ENCODE measurements at places on chromosomes 13 and 19. TPM values are rescaled to one million over a fixed set of nuclear protein-coding genes. Genes with fewer than 3 reads are reported as not detected.

DIRAS1 gene
- 9.0 TPM for polyA plus RNA-seq

HIPK4 gene
- 0.23 TPM for polyA plus RNA-seq

TMEM221 gene
- 0.41 TPM for polyA plus RNA-seq

TRPC4 gene
- polyA plus RNA-seq = not detected

NKPD1 gene
- polyA plus RNA-seq = 0.06 TPM

ZGLP1 gene
- 2.1 TPM for polyA plus RNA-seq

RAB20 gene
- 5.2 TPM for polyA plus RNA-seq

ZNF227 gene
- 9.1 TPM for polyA plus RNA-seq

DNA sequence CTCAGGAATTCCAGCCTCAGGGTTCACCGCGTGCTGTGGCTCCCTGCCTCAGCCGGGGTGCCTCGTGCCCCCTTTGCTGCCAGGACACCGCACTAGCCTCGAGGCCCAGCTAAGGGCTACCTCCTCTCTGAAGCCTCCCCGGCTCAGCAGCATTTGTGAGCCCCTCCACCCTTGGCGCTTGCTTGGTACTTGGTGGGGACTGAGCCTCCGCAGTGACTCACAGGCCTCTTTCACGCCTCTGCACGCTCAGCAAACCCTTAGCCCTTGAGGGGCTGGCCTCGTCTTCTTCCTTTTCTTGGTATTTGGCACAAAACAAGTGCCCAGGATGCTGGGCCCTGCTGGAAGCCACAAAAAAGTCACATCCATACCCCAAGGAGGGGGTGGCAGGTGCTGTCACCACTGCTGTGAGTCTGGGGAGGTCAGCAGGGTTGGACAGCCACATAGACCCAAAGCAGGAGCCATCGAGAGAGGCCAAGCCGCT, 85.4 kb upstream of the TM9SF2 start:
- no peak for DNase-seq
- no peaks in the 10 kb centered on the region for H3K4me1 ChIP-seq
- no peaks in the 10 kb centered on the region for H3K27me3 ChIP-seq
- H3K4me3 ChIP-seq = no peak overlapping the region
- no peaks in the 10 kb centered on the region for H3K36me3 ChIP-seq

DNA sequence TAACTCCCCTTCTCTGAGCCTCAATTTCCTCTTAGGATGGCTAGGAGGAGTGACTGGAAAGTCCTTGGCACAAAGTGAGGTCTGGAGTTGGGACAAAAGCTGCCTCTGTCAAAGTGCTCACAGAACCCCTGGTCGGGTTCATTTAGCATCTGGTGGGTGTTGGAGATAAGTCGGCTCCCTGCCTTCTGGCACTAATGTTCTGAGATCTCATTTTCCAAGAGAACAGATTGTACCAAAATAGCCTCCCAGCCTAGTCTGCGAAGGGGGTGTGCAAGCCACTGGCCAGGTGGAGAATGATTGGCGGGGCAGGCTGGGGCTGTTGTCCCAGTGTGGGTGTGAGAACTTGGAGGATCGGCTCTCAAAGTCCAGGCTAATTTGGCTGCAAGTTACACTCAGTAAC, 20.7 kb upstream of the NWD1 start:
- H3K27me3 ChIP-seq = peaks cover 8% of the 10 kb centered on the region
- no peaks in the 10 kb centered on the region for H3K4me1 ChIP-seq

DNA sequence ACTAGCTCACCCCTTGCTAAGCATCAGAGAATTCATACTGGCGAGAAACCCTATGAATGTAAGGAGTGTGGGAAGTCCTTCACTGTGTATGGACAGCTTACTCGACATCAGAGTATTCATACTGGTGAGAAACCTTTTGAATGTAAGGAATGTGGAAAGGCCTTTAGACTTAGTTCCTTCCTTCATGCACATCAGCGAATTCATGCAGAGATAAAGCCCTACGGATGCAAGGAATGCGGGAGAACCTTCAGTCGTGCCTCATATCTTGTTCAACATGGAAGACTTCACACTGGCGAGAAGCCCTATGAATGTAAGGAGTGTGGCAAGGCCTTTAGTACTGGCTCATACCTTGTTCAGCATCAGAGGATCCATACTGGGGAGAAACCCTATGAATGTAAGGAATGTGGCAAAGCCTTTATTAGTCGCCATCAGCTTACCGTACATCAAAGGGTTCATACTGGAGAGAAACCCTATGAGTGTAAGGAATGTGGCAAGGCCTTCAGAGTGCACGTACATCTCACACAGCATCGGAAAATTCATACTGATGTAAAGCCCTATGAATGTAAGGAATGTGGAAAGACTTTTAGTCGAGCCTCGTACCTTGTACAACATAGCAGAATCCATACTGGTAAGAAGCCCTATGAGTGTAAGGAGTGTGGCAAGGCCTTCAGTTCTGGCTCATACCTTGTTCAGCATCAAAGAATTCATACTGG, 17.3 kb downstream of the ZNF30 start:
- no peak for DNase-seq
- H3K36me3 ChIP-seq = peaks cover 43% of the 10 kb centered on the region

GRCh38 chr13:20363603-20364002, 131.5 kb upstream of the GJB6 start:
- H3K36me3 ChIP-seq = no peaks in the 10 kb centered on the region
- H3K27me3 ChIP-seq = peaks cover 12% of the 10 kb centered on the region
- H3K4me3 ChIP-seq = no peak overlapping the region
- DNase-seq = no peak
- 0 out of 2 replicates have a peak overlapping the region, but pooled peaks have one; percentile 17 for H3K27ac ChIP-seq

DNA sequence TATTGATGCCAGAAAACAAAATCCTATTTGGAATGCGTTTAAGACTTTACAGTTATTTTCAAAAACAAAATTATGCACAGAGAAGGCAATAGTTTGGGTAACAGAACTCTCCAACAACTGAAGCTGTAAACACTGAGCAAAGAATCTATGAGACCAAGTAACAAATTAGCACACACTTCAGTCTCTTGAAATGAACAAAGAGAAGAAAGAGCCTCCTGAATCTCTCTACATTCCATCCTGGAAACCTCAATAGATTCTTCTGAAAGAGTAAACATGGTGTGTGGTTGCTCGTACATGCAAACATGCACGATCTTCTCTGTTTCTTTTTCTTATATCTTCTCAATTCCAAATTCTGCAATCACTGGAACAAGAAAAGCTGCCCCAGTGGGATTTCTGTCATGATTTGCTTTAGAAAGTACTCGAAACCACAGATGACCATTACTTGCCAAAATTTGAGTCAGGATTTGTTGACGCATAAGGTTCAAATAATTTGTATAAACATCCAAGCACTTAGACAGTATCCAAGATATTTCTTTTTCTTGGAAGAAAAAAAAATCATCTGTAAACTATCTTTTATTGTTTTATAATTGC, 137.9 kb upstream of the DACH1 start:
- H3K27me3 ChIP-seq = no peaks in the 10 kb centered on the region
- DNase-seq = no peak
- no peak overlapping the region for H3K27ac ChIP-seq
- H3K4me1 ChIP-seq = no peaks in the 10 kb centered on the region
- H3K36me3 ChIP-seq = no peaks in the 10 kb centered on the region

DNA sequence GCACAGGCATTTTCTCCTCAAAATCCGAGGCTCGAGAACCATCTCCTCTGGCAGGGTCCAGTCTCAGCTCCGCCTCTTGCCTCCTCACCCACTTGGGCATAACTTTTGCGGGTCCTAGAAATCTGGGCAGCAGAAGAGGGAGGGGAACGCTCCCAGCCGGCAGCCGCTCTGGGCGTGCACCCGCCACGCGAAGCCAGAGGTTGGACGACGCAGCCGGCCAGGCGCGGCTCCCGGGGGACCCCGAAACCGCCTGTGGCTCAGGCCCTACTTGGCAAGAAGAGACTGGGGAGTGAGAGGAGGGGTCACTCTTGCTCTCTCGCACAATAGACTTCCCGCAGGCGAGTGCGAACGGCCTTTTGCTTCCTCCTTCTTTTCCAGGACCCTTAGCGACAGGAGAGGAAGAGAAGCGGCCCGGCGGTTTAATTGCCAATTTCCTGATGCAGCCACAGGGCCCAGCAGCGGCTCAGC, 6.0 kb upstream of the SOX1 start:
- H3K4me3 ChIP-seq = no peak overlapping the region
- DNase-seq = no peak
- no peaks in the 10 kb centered on the region for H3K4me1 ChIP-seq

DNA sequence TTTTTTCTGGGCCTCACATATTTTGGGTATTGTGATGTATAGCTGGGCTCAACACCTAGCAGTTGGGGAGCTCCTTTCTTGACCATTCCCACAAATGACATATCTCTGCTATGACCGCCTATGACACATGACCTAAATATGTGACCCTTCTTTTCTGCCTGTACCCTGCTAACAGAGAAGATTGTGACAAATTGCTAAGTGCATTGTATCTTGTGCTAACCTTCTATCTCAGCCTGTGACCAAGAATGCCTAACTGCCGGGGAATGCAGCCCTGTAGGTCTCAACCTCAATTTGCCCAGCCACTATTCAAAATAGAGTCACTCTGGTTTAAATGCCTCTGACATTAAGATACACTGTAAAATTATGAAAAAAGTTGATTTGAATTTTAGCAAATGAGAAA, 6.8 kb upstream of the ZNF429 start:
- H3K27me3 ChIP-seq = no peaks in the 10 kb centered on the region
- DNase-seq = no peak
- H3K27ac ChIP-seq = no peak overlapping the region
- H3K36me3 ChIP-seq = no peaks in the 10 kb centered on the region
- no peaks in the 10 kb centered on the region for H3K4me1 ChIP-seq
- H3K4me3 ChIP-seq = no peak overlapping the region

DNA sequence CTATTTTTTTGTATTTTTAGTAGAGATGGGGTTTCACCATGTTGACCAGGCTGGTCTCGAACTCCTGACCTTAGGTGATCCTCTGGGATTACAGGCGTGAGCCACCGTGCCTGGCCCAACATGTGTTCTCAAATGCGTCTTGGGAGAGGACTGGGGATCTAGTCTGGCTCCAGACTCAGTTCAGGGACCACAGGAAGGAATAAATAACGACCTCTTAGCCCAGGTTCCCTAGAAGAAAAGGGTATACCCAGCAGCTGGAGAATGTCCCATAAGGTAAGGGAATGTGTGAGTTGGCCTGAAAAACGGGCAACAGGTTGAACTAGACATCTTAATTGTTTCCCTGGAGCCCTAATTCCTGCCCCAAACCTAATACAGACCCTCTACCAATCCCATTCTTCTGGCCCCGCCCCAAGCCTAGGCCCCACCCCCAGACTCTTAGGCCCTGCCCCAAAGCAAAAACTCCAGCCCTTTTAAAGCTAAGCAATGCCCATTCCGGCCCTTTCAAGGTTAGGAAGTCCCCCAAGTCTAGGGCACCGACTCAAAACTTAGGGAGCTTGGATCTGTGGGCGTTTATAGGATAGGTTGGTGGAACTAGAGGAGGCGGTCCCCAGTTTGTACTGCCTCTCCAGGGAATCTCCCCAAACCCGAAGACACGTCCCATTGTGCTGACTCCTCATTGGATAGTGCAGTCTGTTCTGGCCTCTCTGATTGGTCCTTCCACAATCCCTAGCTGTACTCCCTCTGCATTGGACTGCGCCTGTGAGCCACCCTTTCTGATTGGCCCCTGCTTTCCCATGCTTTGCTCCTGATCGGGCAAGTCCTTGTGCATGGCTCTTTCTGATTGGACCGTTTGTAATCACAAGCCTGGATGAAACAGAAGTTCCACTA, 5.4 kb upstream of the LRFN1 start:
- H3K4me1 ChIP-seq = peaks cover 2% of the 10 kb centered on the region
- H3K36me3 ChIP-seq = no peaks in the 10 kb centered on the region
- no peaks in the 10 kb centered on the region for H3K27me3 ChIP-seq
- peak; percentile 53 for DNase-seq
- H3K27ac ChIP-seq = no peak overlapping the region
- H3K4me3 ChIP-seq = no peak overlapping the region

GRCh38 chr13:33322543-33322809, 36.9 kb upstream of the STARD13 start:
- no peak overlapping the region for H3K4me3 ChIP-seq
- no peak for DNase-seq
- H3K27ac ChIP-seq = no peak overlapping the region
- H3K4me1 ChIP-seq = no peaks in the 10 kb centered on the region
- H3K36me3 ChIP-seq = no peaks in the 10 kb centered on the region
- H3K27me3 ChIP-seq = no peaks in the 10 kb centered on the region

GRCh38 chr13:99900960-99901359, 70.6 kb downstream of the ZIC5 start:
- H3K36me3 ChIP-seq = no peaks in the 10 kb centered on the region
- DNase-seq = no peak
- peaks cover 70% of the 10 kb centered on the region for H3K27me3 ChIP-seq
- no peak overlapping the region for H3K27ac ChIP-seq
- no peak overlapping the region for H3K4me3 ChIP-seq

- H3K27ac ChIP-seq = no peak overlapping the region
- no peak for DNase-seq
- no peaks in the 10 kb centered on the region for H3K27me3 ChIP-seq
- peaks cover 18% of the 10 kb centered on the region for H3K4me1 ChIP-seq
- no peaks in the 10 kb centered on the region for H3K36me3 ChIP-seq
- no peak overlapping the region for H3K4me3 ChIP-seq
These were observed 55.7 kb upstream of the MEDAG start for GRCh38 chr13:30850204-30850866.

Data from SK-N-SH (cell line).